ENCODE measurements at places on chromosomes 7 and 10.

- no peak for DNase-seq
These were observed 19.0 kb downstream of the STEAP1 start for GRCh38 chr7:90173127-90173844.

DNA sequence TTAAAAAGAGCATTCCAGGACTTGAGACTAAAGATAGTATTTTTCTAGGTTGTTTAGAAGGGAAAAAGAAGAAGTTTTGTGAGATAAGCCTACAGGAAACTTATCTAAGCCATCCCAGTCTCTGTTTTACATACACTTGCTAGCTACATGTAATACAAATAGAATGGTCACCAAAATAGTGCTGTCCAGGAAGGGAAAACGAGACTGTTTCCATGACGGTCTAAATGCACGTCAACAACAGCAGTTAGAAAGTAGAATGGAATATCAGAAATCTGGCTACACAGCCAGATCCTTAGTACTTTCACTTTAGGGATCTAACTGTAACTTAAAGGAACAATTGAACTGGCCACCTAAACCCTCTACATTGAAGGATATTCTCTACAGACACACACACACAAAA, 117.6 kb downstream of the TSPAN12 start:
- DNase-seq, result no peak

DNA sequence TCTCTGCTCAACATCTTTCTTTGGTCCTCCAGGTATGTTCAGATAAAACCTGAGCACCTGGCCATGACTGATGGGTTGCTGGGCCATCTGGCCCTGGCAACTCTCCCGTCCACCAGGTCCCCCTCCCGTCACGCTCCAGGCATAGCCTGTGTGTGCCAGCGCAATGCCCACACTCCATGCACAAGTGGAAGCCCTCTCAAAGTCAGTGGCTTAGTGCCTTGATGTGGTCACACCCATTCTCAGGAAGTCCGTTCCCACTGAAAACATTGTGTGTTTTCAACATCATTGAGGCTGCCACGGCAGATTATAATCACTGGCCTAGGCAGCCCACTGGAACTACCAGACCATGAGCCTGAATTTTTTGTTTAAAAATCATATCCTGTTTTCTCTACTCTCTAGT, 170.6 kb upstream of the LANCL2 start:
- DNase-seq, result no peak

DNA sequence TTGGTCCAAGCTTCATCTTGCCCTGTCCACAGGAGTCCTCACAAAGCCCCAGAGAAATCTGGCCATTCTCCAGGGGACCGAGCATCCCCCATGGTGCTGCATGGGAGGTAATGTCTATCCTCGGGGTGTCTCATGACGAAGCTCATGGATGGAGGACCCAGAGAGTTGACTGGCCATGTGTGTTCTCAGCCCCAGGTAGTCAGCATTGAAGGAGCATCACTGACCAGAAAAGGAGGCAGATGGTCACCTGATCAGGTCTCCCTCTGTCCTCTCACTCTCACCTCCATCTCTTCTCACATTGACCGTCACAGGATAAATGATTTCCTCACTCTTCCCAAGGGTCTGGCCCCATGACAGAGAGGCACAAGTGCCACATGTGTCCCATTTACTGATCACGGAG, 33.4 kb upstream of the GDF10 start:
- DNase-seq, result no peak

- DNase-seq, result no peak
These were observed 2.8 kb downstream of the TRAPPC14 start for GRCh38 chr7:100155553-100156317.

GRCh38 chr7:63899691-63900393, 98.8 kb upstream of the ZNF722 start:
- peak; percentile 66 for DNase-seq

DNA sequence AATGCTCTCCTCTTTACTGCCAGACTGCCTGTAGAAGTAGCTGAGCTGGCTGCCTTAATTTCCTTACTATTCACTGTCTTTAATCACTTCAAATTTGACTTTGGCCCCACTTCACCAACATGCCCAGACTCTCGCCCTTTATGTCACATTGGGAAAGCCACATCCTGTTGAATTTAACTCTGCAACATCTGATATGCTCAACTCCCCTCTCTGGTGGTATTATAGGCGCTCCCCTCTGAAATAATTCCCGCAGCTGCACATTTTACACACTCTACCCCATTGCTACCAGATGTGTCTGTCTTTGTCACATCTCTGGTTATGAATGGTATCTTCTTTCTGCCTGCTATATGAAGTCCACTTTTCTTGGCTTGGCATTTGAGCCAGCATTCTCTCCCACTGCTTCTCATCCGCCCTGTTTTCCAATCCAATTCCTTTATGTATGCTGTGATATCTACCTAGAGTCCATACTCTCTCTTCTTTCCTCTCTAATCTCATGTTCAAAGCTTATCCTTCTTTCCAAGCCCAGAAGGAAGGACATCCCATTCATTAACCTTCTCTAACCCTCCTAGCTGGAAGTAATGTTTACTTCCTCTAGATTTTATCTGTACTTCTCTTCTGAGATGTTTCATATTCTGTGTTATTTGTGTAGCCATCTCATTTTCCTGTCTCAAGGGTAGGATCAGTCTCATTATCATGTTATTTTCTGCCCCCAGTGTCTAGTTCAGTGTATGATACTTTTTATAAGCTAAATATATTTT, 134.5 kb downstream of the ST7 start:
- no peak for DNase-seq

- DNase-seq, result no peak
These were observed 444.3 kb downstream of the GPAM start for GRCh38 chr10:111739125-111739873.

All from activated T-cell treated with anti-CD3 and anti-CD28 coated beads for 48 hours (primary cell).